ENCODE measurements at places on chromosomes 2 and 18.

DNA sequence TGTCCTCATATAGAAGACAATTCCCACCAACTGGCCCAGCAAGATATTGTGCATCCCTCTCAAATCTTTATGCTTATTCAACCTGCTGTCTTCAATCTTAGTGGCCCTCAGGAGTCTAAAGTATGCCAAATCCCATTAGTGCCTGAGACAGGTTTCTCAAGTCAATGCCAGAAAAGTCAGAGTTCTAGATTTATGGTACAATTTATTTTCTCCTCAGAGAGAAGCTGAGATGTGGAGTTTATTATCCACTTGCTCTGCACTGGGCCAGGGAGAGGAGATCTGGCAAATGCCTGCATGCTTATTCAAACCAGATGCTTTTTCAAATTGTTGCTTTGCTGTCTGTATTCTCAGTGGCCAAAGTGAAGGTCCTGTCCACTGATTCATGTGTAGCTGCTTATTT, 825.2 kb downstream of the METTL4 start:
- no peak for DNase-seq

GRCh38 chr2:195117011-195117410, 540.0 kb upstream of the SLC39A10 start:
- DNase-seq: no peak

GRCh38 chr2:149827585-149828126, 240.1 kb upstream of the MMADHC start:
- DNase-seq: no peak

DNA sequence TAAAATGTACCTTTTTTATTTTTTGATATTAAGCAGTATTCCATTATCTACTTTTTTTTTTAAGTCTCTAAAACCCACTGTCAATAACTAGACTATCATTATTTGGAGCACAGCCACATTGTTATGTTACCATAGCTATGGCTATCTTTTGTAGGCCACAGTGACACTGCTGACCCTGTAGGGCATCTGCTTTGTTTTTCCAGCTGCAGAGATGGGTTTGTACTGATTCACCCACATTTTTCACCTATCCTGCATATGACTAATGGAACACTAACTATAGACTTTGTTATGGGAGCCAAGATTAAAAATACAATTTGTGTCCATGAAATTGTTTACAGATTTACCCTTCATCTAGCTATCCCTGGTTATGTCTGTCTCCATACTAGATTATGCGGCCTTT, 21.6 kb upstream of the OTX1 start:
- DNase-seq: no peak

DNA sequence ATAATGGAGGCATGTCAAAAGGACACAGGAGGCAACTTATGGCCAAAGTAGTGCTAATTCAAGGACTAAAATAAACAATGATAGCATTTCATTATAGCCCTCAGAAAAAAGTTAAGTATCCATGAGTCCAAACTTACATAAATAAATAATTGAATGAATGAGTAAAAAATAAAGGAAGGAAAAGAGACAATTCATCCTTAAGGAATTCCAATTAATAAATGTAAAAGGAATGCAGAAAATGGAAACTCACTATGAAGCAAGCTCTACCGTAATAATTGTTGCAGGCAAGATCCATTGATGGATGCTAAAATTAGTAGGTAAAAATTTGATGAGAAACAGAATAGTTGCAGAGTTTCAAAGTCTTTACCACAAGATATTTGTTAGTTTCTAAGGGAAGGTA, 88.2 kb upstream of the RAPGEF4 start:
- no peak for DNase-seq

DNA sequence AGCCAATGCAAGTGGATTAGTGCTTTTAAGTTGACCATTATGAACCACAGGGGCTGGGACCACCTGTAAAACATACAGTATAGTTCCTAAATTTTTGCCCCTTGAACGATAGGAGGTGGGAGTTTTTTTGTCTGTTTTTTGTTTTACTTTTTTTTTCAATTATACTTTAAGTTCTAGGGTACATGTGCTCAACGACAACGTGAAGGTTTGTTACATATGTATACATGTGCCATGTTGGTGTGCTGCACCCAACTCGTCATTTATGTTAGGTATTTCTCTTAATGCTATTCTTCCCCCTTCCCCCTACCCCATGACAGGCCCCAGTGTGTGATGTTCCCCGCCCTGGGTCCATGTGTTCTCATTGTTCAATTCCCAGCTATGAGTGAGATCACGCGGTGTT, 1797.9 kb upstream of the PIK3C3 start:
- no peak for DNase-seq

- peak; percentile 58 for DNase-seq
Measured at GRCh38 chr2:240728827-240729226, 37.2 kb downstream of the AQP12A start.

DNA sequence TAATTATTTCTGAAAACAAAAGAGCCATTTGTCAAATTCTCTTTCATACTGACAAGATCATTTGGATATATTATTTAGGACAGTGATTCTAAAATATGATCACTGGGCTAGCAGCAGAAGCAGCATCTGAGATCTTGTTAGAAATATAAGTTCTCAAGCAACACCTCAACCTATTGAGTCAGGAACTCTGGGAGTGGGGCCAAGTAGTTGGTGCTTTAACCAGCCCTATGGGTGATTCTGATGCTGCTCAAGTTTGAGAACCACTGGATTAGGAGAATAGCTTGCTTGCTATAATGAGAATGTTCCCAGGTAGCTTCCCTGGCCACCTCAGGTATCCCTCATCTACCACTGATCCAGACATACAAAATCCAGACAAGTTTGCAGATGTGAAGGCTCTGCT, 466.9 kb upstream of the CELF4 start:
- DNase-seq: no peak

GRCh38 chr2:196105951-196106350, 37.3 kb upstream of the DNAH7 start:
- no peak for DNase-seq

DNA sequence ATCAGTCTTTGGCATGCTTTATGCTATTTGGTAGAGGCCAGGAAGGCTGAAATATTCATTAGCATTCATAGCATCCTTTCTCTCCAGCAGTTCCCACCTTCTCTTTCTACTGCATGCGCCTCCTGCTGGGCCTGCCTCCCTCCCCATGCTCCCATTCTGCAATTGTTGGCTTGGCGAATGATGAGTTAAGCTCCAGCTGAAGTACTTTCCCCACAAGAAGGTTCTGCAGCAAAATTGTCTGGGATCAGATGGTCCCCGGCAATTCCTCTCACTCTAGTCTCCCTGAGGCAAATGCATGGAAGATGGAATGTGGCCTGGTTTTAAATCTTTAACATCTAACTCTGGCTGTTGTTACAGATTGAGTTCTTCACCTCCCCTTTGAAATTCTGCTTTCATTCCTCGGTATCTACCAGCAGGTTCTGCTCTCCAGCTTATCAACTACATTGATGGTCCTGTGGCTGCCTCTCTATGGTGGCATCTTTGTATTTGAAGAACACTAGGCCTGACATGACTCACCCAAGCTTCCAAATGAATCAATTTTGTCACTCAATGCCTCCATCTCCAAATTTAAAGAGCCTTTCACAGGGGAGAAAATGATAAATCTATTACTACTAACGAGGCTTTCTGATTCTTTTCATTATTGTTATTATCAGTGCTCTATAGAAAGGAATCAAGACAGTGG, 55.9 kb downstream of the KCTD18 start:
- DNase-seq: peak; percentile 57

DNA sequence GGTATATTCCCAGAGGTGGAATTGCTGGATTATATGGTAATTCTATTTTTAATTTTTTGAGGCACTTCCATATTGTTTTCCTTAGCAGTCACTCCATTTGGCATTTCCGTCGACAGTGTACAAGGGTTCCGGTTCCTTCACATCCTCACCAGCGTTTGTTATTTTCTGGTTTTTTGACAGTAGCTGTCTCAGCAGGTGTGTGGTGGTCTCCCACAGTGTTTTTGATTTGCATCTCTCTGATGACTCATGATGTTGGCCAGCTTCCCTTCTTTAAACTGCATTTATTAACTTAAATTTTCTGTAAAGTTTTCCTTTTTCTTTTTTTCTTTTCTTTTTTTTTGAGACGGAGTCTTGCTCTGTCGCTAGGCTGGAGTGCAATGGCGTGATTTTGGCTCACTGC, 19.7 kb downstream of the SH3BP4 start:
- no peak for DNase-seq

- DNase-seq: peak; percentile 27
Measured at GRCh38 chr2:85737481-85737880, 16.3 kb upstream of the ATOH8 start.

GRCh38 chr18:31672628-31673135, 11.7 kb downstream of the B4GALT6 start:
- no peak for DNase-seq

- DNase-seq: peak; percentile 88
Measured at GRCh38 chr2:38959938-38960608, 70.4 kb downstream of the ARHGEF33 start.

DNA sequence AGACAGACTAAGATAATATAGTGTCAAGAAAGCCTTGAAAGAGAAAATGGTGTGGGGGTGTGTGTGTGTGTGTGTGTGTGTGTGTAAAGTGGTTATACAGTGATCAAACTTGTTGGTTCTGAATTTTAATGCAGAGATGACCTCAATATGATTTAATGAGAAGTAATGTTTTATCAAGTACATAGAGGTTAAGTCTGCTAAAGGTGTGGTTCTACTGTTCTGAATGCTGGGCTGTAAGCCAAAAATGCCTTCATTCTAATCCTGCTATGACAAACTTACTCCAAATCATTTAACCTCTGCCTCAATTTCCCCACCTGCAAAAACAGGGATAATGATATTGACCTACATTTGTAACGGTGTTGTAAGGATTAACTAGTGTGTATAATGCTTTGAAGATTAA, 87.9 kb downstream of the WDPCP start:
- no peak for DNase-seq

DNA sequence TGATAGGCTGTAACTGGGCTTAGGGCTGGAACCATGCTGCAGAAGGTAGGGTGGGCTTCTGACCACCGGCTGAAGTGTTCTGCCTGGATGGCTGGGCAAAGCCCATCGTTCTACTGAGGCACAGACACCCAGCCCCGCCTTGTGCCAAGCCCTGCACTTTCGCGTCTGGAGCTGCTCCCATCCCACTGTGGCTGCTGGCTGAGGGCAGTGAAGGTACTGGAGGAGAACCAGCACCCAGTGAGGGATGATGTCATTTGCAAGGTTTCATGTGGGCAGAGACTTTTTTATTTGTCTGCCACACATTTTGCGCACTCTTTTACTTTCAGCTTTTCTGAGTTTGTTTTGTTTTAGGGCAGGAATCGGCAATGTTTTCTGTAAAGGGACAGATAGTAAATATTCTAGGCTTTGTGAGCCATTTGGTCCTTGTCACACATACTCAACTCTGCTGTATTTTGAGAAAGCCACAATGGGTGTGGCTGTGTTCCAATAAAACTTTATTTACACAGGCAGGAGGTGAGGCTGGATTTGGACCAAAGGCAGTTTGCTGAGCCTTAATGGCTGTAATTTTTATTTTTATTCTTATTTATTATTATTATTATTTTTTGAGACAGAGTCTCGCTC, 85.6 kb downstream of the ASB1 start:
- DNase-seq: no peak

DNA sequence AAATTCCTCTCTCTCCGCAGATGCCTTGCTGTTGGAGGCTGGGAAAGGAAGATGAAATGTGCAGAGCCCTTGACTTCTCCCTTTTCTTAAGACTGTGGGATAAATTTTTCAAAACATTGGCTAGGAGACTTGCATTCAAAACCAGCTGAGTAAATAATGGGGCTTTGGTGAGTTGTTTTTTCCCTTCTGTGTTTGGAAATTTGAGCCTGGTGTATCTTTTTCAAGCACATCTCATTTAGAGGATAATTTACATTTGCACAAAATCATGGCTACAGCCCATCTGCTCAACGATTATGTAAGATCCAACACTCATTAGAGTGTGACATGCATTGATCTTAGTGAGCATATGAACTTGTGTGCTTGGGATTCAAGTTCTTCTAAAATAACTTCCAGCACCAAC, 112.1 kb upstream of the ATP8B1 start:
- no peak for DNase-seq

GRCh38 chr18:80171054-80171872, 62.2 kb downstream of the ADNP2 start:
- peak; percentile 64 for DNase-seq

- DNase-seq: no peak
Measured at GRCh38 chr18:67478249-67478648, 38.3 kb downstream of the DSEL start.

DNA sequence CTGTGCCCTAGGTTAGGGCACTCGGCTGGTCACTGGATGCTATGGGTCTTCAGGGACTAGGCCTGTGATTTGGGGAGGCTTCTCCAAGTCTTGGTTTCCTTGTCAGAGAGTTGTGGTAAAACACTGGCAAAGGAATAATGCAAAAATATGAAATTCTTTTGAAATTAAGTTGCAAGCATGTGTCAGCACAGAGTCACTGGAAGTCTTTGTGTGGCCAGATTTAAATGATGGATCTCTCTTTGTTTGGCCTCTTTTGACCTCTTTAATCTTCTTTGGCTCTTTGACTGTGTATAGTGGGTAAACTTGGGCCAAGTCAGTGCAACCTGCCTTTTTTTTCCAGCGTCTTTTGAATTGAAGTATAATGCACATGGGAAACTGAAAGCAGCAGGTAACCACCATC, 12.1 kb downstream of the HK2 start:
- no peak for DNase-seq

- DNase-seq: no peak
Measured at GRCh38 chr2:171910494-171910893, 11.8 kb upstream of the HAT1 start.

GRCh38 chr2:45812011-45812500, 160.6 kb downstream of the PRKCE start:
- DNase-seq: peak; percentile 10

DNA sequence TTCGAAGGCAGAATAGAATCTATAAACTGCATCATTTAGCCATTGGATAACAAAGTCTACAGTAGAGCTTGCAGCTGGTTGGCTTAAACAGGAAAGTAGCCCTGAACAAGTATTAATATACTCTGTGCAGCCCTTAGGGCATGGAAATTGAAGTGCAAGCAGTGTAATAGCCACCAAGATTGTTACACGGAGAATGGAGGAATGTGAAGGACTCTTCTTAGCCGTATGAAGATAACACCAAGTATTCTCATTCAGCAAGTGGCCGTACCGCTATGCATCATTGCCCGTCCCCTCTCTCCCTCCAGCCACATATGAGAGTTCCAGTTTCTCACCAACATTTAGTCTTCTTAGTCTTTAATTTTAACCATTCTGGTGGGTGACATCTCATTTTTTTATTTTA, 40.5 kb downstream of the ANKRD12 start:
- no peak for DNase-seq

- DNase-seq: no peak
Measured at GRCh38 chr18:50011813-50012435, 183.0 kb downstream of the MYO5B start.

Data from ELF-1 (cell line).